ENCODE measurements at places on chromosomes 1 and 21.

- no peak for DNase-seq
These were observed 3.6 kb downstream of the DENND4B start for GRCh38 chr1:153942766-153943549.

DNA sequence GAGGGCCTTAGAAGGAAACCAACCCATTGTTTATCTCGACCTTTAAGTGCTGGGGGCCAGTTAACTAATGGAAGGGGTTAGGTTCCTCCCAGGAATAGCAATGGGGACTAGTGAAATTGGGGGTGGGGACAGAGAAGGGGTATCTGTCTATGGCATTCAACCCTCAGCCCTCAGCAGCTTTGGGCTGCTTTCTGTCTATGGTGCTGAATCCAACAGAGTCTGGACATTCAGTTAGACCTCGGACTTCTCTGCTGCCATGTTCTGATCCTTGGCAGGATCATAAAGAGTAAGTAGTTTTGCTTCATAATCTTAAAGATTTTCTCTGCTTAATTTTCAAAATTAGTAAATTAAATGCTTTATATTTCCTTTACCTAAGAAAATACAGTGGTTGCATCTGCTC is 2.6 kb upstream of the EPHA10 start:
- DNase-seq = no peak

DNA sequence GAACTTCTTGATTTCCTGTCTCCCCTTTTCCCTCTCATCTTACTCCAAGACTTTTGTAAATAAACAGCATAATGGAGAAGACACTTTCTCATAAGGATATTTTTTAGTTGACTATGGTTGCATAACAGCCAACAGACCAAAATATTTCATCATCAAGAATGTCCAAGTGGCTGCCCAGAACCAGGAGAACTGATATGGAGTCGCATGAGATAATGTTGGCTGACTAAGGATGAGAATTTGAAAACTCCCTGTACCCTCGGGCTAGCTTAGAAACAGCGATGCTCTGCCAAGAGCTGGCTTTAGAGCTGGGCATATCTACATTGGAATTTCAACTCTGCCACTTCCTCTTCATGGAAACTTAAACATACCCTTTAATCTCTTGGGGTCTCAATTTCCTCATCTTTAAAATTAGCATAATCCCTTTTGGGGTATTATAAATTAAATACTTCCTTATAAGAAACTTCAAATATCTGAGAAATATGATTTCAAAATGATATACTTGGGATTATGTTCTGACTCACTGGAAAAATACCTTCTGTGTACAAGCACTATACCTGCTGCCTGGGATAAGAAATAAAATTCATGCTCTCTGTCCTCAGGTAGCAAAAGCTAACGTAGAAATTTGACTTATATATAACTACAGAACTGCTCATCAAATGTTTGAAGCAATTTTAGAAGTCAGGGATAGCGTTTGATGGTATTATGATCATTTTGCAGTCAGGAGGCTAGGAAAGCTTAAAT is 777.3 kb downstream of the LTN1 start:
- no peak for DNase-seq

DNA sequence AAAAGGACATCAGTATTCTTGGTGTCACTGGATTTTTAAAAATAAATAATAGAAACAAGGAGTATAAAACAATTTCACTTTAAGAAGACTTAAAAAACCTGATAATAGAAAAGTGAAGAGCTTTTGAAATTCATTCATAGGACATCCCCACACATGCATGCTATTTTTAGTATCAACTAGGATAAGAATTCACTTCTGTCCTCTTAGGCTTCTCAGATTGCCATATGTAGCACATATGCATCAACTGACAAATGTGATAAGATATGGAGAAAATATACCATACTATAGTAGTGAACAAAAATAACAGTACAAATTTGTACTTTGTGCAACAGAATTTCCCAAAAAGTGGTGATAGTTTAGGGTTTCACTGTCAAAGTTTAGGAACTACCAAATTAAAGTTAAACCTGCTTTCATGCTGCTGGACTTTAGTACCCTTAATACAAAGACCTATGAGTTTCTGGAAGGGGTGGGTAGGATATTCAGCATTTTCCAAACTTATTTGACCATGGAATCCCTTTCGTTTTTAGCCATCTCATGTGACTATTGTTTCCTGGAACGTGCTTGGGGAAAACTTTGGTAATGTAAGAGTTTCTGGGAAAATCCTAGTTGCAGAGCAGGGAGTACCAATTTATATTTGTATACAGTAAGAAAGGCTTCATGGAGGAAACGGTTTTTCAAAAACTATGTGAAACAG is 19.8 kb downstream of the RPRD2 start:
- no peak for DNase-seq

DNA sequence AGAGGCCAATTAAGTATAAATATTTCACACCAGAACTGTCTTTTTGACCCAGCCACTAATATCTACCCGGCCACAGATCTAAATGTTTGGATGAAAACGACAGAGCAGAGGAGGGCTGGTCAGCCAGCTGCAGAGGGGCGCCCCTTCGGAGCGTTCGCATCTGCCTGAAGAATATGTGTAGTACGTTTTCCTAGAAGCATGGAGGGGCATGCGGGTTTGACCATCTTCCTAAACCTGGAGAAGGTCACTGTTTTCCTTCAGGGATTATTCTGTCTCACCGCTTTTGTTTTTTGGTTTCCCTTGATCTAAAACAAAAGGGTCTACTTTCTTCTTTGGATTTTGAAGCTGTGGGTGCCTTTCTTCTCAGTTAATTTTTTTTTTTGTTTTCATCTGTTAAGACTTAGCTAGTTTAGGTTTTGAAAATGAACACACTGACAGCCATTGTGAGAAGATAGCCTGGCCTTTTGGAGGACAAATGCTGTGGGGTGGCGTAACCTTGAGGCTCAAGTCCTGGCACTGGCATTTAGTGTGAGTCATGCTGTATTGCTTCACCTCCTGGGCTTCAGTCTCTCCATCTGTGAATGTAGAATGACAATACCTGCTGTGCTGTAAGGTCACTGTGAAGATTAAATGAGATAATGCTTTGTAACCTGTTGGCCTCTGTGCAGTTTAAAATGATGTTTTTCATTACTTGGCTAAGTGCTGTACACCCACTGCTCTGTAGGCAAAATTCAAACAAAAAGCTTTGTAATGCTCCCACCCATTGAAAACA is 74.1 kb upstream of the IRF2BP2 start:
- peak; percentile 66 for DNase-seq

DNA sequence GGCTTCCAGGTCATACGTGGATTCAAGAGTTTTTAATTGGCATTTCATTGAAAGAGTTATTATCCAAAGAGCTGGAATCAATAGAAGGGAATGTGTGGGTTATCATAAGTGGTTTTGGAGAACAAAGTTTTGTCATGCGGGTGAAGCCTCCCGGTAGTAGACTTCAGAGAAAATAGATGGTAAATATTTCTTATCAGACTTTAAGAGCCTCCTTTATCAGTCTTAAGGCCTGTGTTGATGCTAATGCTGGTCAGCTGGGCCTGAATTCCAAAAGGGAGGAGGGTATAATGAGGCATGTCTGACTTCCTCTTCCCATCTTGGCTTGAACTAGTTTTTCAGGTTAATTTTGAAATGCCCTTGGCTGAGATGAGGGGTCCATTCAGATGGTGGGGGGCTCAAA is 89.7 kb downstream of the ITSN1 start:
- DNase-seq = no peak

GRCh38 chr1:159829822-159830465 is 3.3 kb downstream of the SLAMF8 start:
- no peak for DNase-seq

- no peak for DNase-seq
These were observed 836 bp downstream of the CDC7 start for GRCh38 chr1:91501523-91501851.

GRCh38 chr1:30888975-30889374 is 19.6 kb downstream of the SDC3 start:
- DNase-seq = no peak

GRCh38 chr1:67675800-67676199 is 9.2 kb upstream of the GADD45A start:
- no peak for DNase-seq

DNA sequence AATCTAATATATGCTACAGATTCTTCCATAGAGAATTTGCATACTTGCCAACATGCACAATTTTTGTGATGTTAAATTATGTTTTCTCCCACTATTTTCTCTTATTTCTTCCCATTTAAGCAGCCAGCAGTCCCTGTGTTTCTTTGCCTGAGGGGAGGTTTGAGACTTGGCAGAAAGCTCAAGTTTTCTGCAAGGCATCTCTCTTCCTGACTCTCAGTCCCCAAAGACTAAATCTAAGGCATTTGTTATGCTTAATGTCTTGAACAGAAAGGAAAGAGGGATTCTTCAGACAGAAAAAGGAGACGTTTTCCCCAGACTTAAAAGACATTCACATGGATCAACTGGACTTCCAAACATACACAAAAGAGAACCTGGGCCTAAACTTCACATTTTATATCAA is 354.4 kb downstream of the RYR2 start:
- no peak for DNase-seq

- DNase-seq = no peak
These were observed 10.4 kb downstream of the CBR3 start for GRCh38 chr21:36145259-36145658.

GRCh38 chr1:168689726-168690602 is 39.0 kb downstream of the DPT start:
- peak; percentile 69 for DNase-seq

DNA sequence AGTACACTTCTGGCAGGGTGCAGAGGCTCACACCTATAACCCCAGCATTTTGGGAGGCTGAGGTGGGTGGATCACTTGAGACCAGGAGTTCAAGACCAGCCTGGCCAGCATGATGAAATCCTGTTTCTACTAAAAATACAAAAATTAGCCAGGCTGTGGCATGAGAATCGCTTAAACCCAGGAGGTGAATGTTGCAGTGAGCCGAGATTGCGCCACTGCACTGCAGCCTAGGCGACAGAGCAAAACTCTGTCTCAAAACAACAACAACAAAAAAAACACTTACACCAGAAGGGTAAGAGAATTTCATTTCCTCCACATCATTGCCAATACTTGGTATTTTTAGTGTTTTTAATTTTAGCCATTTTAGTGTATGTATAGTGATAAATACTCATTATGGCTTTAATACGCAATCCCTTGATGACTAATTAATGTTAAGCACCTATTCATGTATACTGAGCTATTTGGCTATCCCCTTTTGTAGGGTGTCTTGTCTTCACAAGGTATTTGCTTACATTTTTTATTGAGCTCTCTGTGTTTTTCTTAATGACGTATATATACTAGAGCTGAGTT is 77.1 kb upstream of the TNR start:
- DNase-seq = no peak

- DNase-seq = no peak
These were observed 184.8 kb upstream of the KIAA0040 start for GRCh38 chr1:175377394-175377793.

DNA sequence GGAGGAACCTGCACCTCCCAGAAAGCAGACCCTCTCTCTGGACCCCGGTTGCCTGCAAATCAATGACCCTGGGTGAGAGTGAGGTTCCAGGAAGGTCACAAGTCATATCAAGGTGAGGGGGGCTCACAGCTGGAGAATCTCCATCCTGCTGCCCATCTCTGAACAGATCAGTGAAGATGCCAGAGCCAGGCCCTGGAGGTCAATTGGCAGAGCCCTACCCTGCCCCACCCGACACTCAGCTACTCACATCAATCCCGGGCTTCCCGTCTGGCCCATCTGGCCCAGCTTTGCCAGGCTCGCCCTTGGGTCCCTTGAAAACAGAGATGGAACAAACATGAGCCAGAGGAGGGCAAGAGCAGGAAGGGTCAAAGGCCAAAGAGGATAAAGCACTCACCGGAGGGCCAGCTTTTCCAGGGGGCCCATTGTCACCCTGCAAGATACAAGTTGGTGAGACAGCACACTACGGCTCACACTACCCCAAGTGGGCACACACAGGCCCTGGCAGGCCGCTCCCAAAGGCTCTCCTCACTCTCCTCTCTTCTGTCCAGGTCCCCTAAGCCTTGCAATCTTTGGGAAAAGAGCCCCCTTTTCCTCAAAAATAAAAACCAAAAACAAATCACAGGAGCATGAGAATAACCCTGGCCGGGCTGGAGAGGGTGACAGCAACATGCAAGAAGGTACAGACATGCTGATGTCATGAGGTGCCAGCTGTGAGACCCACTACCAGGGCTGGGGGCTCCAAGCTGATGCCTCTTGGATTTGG is 2.9 kb downstream of the COL9A2 start:
- no peak for DNase-seq

DNA sequence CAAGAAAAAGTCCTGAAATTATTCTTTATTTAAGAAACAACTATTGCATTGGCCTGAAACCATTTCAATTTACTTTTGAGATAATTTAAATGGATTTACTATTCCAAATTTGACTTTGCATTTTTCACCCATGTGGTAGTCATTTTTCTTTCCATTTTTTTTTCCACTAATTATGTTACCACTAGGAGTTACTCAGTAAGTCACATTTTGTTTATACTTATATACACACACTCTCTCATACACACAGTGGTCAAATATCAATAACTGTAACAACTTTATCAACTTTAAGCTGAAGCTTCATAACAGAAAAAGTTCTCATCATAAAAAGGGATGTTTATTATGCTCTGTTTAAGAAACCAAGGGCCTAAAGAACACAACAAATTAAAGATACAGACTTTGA is 222.8 kb downstream of the SIPA1L2 start:
- no peak for DNase-seq

GRCh38 chr1:93658188-93658587 is 23.4 kb downstream of the BCAR3 start:
- DNase-seq = no peak

DNA sequence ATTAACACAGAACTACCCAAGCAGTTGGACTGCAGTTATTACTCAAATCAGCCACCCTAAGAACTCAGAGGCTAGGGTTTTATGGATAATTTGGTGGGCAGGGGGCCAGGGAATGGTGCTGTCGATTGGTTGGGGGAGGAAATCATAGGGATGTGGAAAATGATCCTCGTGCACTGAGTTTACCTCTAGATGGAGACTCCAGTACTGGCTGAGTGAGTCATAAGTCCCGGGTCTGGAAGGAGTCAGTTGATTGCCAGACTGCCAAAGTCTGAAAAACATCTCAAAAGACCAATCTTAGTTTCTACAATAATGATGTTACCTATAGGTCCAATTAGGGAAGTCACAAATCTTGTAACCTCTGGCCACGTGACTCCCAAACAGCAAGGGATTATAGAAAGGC is 257.5 kb upstream of the PRMT6 start:
- peak; percentile 1 for DNase-seq

DNA sequence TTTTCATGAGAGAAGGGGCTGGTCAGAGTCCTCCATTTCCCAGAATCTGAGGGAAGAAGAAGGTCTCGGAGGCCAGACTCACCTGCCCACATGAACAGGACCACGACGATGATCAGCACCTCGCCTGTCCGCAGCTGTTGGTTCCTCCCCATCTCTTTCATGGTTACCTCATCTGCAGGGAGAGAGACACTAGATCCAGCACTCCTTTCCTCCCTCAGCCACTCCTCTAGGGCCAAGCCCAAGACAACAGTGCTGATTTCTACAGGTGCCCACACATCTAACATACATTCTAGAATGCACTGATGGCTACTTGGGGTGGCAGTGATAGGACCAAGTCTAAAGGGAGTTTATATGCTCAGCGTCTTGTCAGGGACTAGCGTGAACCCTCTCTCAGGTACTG is 3.0 kb downstream of the FNDC5 start:
- no peak for DNase-seq

Data from Calu3 (cell line).